ENCODE measurements at places on chromosomes 16 and 17. TPM values are rescaled to one million over a fixed set of nuclear protein-coding genes. Genes with fewer than 3 reads are reported as not detected.

The DNAAF1 gene
- polyA plus RNA-seq, result 0.41 TPM

- no peak for DNase-seq
These were observed 2.3 kb downstream of the PIEZO1 start for GRCh38 chr16:88782454-88783390.

GRCh38 chr16:67006930-67007658, 18.7 kb downstream of the CES4A start:
- no peak for DNase-seq

- no peak for DNase-seq
These were observed 349.4 kb downstream of the SOX9 start for GRCh38 chr17:72470121-72470705.

- DNase-seq, result no peak
These were observed 205.6 kb downstream of the RPTOR start for GRCh38 chr17:80750263-80750662.

DNA sequence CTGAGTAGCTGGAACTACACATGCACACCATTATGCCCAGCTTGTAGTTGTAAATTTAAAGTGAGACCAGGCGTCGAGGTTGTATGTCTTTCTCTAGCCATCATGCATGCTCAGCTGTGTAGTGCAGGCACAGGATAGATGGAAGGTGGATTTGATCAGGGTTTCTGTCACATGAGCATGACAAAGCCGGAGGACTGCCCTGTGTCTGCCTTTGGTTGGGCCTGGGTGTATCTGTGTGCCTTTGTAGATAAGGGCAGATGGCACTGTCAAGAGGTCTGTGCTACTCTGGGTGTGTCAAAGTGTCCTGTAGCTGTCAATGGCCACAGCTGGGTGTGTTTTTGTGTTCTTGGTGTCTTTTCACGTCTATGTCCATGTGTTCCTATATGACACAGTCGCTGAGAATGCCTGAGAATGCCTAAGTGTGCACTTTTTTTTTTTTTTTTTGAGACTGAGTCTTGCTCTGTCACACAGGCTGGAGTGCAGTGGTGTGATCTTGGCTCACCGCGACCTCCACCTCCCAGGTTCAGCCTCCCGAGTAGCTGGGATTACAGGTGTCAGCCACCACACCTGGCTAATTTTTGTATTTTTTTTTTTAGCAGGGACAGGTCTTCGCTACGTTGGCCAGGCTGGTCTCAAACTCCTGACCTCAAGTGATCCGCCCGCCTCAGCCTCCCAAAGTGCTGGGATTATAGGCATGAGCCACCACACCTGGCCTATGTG, 4.1 kb upstream of the NAGS start:
- no peak for DNase-seq

GRCh38 chr16:65125871-65126270, 4.0 kb upstream of the CDH11 start:
- DNase-seq, result no peak

DNA sequence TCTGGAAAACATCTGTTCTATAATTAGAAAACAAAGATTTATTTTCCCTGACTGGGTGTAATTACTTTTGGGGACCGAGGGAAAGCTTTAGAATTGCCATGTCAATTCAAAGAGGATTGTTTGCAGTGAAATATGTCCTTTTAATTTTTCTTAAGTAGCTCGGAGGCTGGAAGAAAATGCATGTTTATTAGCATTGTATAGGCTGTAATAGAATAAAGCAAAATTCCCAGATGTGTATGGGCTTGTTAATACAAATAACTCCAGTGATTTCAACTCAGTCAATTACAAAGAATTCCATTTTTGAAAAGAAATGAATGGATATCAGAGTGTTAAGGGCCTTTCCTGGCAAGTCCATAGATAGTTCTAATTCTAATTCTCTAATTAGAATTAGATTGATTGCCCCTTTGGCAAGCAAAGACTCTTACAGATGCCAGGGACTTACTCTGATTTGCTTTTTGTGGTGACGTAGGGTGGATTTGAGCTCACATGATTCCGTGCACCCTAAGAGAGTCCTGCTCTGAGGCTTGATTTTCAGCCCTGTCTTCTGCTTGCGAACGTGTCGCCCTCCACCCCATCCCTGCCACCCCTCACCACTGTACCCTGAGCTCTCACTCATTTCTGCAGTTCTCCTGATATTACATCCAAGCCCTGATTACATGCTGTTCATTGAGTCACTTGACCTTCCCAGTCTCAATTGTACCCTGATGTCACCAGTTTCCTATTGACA, 70.0 kb upstream of the FAM20A start:
- DNase-seq, result no peak

DNA sequence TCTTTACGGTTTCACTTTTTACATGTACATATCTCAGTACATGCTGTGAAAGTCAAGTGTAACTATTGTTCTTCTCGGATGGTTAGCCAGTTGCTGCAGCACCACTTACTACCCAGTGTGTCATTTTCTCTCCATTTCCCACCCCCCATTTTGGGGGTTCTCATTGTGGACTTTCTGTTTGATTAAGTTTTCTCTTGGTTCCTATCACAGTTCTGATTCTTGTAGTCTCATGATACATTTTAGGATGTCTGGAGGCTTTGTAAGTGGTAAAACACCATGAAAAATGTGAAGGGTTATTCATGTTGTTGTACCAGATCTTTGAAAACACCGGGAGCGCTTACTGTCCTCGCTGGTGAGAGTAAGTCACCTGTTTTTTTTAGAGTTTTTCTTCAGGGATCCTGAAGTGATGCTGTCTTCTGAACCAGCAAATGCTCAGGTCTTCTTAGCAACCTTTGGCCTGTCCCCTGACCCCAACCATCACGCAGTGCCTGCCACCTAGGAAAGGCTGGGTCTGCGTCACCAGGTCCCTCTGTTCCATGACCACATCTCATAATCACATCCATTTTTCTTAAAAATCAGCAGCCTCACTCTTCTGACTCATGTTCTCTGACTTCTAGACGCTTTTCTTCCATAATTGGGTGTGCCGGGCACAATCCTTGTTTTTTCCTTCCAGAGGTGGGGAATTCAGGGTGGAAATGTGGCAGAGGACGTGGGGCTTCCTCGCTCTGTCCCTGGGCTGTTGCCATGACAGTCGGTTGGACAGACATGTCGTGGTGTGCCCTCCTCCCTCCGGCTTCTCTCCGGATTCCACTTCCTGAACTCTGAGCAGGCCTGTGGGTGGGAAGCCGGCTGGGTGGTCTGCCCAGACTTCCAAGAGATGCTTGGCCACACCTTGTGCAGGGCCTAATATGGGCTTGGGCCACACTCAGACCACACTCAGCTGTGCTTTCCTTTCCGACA, 102.6 kb downstream of the NTN1 start:
- DNase-seq, result no peak

DNA sequence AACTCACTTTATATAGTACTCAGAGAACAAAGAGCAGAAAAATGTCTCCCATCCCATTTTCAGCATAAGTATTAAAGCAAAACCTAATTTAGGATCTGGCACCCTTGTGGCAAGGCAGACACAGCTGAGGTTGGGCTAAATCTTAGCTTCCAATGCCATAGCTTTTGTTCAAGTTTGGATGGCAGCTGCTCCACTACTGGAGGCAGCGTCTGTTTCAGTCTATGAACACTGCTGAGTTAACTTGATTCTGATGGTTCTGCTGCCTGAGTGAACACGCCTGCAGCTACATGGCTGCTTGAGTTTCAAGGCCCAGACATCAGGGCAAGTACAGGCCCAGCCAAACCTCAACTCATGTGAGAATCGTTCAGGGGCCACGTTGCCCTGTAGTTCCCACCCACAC, 178.2 kb upstream of the RPH3AL start:
- no peak for DNase-seq

Data from hindlimb muscle (tissue), 1 donor.